ENCODE measurements at places on chromosomes 4 and X. TPM values are rescaled to one million over a fixed set of nuclear protein-coding genes. Genes with fewer than 3 reads are reported as not detected.

DNA sequence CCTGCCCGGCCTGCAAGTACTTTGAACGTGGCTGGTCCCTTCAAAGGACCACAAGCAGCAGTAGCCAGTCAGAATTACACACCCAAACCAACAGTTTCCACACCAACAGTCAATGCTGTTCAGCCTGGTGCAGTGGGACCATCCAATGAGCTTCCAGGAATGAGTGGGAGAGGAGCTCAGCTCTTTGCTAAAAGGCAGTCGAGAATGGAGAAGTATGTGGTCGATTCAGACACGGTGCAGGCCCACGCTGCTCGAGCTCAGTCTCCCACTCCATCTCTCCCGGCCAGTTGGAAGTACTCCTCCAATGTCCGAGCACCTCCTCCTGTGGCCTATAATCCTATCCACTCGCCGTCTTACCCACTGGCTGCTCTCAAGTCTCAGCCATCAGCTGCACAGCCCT is 104.4 kb upstream of the MYOZ2 start:
- no peak for DNase-seq

The MMRN1 gene
- total RNA-seq = 14.1 TPM

The OPHN1 gene
- total RNA-seq = 4.1 TPM

- DNase-seq = no peak
Measured at GRCh38 chr4:169841776-169842175, 84.0 kb upstream of the HPF1 start.

The SLITRK4 gene
- total RNA-seq = 1.1 TPM

The TRIM60 gene
- total RNA-seq = not detected

- no peak for DNase-seq
Measured at GRCh38 chr4:22077571-22077970, 129.0 kb upstream of the KCNIP4 start.

DNA sequence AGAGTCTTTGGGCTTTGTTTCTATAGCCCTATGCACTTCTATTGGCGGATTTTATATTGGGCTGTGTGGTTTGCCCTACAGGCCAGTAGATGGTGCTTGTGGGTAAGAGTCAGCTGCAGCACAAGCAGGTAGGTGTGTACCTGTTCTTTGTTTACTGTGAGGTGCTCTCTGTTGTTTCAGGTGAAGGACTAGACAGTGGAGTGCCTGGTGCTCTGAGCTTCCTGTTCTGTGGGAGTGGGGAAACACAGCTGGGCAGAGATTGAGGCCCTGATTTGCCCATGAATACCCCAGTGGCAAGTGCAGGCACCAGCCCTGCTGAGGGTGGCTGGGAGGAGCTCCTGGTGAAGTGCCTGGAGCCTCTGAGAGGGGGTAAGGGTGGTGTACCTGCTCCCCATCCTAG is 26.3 kb upstream of the UCP1 start:
- no peak for DNase-seq

DNA sequence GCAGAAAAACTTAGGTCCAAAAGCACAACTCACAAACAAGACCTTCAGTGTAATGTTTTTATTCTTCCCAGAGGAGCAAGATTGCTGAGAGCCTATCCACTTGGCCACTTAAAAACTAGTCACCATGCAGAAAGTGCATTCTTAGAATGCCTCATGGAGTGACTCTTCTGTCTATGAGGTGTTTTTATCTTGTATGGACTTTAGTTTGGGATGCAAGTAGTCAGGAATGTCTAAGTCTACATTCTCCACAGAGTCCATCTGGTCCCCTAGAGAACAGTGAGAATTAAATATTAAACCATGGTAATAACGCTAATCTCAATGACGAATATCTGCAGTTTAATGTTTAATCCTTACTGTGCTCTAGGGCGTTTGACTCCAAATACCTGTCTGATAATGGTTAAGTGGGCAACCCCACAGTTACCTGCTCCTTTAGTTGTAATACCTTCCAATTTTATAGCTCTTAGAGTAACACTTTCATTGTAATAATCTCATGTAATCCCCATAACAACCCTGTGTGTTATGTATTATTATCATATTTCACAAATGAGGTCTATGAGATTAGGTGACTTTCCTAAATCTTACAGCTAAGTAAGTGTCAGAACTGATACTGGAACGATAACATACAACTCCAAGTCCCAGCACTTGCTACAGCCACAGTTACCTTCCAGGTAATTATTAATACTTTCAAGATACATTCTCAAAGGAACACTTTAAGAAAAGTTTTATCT is 235.6 kb upstream of the JADE1 start:
- no peak for DNase-seq

DNA sequence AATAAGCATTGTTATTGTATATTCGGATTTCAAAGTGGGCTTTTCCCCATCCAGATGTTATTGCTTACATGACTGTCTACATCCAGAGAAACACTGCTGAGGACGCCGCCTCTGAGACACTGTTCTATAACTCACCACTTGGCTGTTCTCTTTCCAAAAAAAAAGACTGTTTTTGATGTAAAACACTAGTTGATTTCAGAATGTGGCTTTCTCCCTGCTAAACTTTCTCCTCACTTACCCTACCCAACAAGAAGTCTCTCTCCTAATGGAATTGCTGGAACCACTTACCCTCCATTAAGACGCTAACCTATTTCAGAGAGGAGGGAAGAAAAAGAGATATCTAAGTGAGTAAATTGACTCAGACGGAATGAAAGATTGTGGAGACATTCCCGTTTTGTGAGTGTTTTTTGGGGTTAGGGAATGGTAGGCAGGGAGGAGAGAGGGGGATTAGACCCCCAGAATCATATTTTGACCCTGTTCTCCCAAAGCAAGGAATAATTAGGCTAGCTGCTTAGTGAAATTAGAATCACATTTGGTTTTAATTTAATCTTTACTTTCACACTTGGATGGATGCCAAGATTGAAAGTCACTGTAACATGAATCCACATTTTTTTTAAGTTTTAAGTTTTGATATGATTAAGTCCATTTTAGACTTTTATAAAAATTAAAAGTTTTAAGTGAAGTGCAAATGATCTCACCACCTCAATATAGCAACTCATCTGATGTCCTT is 174.9 kb downstream of the CHIC2 start:
- no peak for DNase-seq

DNA sequence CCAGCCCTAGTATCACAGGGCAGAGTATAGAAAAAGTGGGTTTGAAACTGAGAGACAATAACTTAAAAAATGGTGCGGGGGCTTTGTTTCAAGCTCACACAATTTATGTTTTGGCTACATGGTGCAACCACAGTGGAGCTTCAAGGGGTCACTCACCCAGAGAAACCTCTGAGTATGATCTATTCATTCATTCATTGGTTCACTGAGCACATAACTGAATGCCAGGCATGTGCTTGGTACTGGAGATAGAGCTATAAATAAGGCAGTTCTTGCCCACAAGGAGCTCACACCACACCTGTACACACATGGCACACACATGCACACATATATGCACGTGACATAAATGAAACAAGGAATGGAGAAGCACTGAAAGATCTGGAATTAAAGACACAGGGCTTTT is 171.4 kb downstream of the NHS start:
- no peak for DNase-seq

DNA sequence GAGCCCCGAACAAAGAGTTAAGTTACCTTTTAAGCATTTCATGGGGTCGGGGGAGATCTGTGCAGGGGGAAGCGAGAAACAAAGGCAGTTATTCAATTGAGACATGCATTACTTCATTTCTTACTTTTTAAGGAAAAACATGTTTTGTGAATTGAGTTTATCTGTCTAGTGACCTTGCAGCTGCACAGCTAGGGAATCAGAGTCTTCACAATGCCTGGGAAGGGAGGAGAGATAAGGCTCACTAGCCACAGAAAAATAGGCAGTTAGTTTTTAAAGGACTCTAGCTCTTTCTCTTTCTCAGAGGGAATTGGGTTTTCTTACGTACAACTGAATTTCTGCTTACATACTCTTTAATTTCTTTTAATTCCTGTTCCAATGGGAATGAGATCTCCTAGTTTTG is 26.2 kb upstream of the ZBTB33 start:
- DNase-seq = no peak

The UGT2B17 gene
- total RNA-seq = not detected

DNA sequence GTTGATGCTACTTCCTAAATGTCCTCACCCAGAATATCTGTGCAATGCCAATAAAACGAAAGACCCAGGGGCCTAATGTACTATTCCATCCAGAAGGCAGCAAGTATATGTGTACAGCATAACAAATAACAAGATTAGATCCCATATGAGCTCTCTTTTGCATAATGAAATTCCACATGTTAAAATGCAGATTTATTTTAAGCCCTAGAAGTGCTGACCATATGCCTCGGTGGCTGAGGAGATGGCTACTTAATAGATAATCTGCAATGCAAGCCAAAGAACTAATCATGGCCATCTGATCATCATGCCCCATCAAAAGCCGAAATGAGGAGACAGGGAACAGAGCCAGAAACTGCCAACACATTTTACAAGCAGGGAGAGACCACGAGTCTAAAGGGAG is 293.5 kb downstream of the KCNIP4 start:
- DNase-seq = no peak

GRCh38 chrX:1137531-1137930 is 74.9 kb downstream of the CRLF2 start:
- no peak for DNase-seq

The HOPX gene
- 41.3 TPM for total RNA-seq

- peak; percentile 85 for DNase-seq
Measured at GRCh38 chrX:77527233-77528001, 80.2 kb downstream of the FGF16 start.

GRCh38 chr4:88251924-88252323 is 32.4 kb downstream of the PPM1K start:
- DNase-seq = no peak

- no peak for DNase-seq
Measured at GRCh38 chr4:70743731-70744130, 22.0 kb downstream of the RUFY3 start.

The MAMLD1 gene
- total RNA-seq = 2.6 TPM

DNA sequence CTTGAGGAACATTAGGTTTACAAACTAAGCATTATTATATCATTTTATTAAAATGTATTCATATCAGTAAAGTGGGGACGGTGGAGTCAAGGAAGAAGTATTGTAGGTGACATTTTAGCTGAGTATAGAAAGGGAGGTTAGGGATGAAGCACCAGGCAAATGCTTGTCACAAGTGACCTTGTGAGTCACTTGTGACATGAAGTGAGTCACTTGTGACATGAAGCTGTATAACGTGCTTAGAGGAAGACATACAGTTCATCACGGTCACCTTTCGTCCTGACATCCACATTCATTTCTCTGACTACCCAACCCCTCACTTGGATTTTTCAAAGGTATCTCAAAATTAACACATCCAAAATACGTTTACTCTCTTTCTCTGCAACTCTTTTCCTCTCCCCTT is 1034.8 kb downstream of the DMD start:
- no peak for DNase-seq

DNA sequence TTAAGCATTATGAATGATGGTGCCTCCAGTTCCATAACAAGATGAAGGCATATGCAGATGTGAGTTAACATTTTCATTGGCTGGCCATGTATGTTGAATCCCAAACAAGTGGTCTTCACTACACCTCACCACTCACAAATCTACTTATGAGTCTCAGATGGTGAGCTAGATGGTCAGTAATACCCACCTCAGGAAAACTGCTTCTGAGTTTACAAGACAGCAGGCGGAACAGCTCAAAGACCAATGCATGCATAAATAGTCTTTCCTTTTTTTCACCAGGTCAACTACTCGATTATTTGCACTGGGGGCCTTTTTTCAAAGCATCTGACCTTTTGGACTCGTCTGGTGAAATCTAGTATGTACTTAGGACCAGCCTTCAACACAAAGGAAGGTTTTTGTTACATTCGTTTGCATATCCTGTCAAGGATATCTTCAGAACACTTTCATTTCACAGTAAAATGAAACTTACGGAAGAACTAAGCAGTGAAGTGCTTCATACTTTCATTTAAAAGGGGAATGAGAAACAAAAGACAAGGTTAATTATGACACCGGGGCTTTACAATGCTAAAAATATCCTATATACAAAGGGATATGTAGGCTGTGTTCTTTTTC is 23.1 kb upstream of the TLR7 start:
- DNase-seq = no peak

- no peak for DNase-seq
Measured at GRCh38 chrX:150872773-150873336, 25.6 kb downstream of the CD99L2 start.

The WDR17 gene
- 1.3 TPM for total RNA-seq

- DNase-seq = no peak
Measured at GRCh38 chr4:52196606-52197130, 145.6 kb downstream of the SPATA18 start.

DNA sequence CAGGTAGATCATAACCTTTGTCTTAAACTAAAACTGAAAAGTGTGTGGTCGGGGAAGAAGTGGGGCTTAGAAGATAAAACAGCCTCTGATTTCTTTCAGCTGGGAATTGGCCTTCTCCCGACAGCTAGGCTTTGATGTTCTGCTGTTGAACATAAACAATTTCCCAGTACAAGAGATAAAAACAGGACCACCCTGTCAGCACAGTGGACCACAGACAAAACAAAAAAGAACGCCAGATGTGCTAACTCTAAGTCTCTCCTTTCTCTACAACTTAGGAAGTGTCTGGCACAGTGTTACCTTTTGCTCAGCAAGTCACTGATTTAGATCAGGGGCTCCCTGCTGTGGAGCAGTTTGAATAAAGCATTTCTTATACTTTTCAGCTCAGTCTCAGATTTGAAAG is 87.5 kb upstream of the UXT start:
- DNase-seq = no peak

GRCh38 chrX:11053351-11053750 is 57.8 kb upstream of the HCCS start:
- DNase-seq = no peak

DNA sequence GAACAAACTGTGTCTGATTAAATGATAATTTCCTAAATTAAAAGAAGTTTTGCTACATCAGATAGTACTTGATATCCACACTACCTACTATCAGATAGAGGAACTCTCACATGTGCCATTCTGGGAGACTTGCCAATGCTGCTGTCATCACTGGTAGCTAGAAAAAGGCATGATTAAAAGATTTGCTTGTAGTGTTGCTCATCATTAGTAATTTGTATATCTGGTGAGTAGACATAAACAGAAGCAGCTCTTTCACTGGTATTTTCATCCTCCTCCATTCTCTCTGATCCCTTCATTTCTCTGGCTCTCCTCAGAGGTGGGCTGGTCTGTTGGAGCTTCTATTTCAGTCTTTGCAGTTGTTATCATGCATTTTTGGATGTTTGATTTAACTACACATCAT is 56.0 kb downstream of the SPRY1 start:
- DNase-seq = no peak

The SH3D19 gene
- 109 TPM for total RNA-seq

DNA sequence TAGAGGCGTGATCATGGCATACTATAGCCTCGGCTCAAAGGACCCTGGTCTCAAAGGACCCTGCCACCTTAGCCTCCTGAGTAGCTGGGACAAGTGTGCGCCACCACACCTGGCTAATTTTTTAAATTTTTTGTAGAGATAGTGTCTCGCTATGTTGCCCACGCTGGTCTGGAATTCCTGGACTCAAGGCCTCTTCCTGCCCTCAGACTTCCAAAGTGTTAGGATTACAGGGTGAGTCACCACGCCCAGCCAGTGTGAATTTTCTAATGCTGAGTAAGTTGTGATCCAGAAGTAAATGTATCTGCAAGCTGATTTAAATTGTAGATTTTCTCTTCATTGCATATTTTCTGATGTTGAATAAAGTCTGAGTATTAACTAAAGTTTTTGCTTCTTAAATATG is 2.6 kb upstream of the ZNF674 start:
- no peak for DNase-seq

Measured in right cardiac atrium (tissue), 5 donors.